ENCODE measurements at places on chromosomes 11 and 22.

- DNase-seq: no peak
These were observed 75.8 kb downstream of the NAT10 start for GRCh38 chr11:34181251-34181650.

DNA sequence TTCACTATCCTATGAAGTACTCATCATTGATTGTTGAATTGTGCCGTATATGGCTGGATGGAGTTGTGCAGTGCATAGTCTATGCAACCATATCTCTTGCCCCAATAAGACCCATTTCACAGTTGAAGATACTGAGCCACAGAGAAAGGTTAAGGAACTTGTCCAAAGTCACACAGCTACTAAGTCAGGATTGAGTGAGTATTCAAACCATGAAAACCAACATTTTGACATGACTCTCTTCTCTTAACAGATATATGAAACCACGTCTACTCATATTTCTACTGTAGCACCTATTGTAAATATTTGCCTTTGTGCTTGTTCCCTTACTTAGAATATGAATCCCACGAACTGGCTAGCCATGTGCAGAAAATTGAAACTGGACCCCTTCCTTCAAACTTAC is 58.1 kb downstream of the MAML2 start:
- no peak for DNase-seq

DNA sequence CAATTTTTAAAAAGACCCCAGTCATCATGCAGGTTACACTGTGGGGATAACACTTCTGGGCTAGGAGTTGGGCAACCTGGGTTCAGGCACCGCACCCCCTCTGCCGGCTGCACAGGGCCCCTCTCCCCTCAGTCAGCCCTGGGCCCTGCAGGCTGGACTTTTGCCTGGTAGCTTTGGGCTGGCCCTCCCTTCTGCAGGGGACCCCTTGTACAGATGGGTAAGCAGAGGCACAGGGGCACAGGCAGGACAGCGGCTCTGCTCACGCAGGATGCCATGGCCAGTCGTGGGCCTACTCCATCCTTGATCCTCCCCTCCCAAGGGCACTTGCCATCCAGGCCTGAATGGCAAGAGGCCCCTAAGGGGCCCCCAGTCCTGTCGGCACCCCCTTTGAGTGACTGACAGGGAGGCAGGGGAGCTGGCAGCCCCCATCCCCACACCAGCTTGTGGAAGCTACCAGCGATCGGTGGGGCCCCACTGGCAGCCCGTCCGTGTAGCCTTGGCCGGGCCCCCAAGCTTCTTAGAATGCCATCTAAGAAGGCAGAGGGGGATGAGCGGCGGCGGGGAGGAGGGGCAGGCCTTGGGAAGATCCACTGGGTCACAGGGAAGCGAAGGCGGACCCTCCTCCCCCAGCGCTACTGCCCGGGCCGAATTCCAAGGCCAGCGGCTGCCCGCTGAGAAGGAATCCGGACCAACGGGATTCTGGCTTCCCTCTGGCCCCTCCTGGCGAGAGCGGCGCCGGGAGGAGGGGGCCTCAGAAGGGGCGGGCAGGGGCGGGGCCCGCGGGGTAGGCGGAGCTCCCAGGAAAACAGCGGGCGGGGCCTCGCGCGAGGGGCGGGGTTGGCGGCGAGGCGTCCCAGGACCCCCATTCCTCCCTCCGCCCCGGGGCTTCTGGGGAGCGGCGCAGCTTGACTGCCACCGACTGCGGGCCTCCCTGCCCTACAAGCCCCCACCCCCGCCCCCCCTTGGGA is 6.8 kb upstream of the CHKA start:
- DNase-seq: peak; percentile 76

DNA sequence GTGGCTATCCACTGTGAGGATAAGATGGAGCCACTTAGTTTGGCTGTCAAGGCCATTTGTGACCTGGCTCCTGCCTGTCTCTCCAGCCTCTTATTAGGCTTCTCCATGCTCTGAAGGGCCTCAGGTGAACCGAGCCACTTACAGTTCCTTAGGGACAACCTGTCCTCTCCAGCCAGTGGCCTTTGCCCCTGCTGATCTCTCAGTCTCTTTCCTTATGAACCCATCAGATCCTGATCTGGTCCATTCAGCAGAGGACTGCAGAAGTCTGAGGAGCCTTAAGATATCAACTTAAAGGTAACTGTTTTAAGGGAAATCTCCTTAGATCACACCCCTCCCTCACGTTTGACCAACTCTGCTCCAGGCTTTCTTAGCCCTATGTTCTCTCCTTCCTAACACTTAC is 2.4 kb downstream of the DUSP18 start:
- no peak for DNase-seq

- peak; percentile 66 for DNase-seq
These were observed 320 bp upstream of the PHLDA2 start for GRCh38 chr11:2929531-2929949.

DNA sequence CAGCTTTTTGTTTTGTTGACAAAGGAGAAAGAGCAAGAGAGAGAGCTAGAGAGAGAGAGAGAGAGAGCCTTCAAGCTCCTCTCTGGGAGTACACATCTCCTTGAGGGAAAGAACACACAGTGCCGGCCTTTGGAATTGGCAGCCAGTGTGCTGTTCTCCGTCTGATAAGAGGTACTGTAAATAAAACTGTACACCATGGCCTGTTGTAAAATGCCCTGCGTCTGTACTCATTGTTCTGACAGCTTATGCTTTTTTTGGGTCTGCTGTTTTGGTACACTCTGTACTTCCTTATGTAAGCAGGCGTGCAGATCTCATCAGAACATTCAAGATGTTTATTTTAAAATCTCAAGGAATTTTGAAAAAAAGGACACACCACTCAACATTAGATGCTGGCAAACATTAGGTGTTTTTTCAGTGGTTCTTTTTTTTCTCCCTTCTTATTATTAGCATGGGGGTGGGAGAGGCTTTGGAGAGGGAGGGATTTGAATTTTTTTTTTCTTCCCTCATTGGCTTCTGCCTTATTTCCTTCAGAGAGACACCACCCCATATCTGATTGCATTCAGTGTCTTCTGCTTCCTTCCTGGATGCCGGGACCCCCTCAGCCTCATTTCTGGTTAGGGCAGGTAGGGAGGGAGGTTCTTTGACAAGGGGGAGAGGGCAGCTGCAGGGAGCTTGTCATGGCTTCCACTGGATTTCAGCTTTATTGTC is 116.8 kb upstream of the NNMT start:
- DNase-seq: peak; percentile 100

DNA sequence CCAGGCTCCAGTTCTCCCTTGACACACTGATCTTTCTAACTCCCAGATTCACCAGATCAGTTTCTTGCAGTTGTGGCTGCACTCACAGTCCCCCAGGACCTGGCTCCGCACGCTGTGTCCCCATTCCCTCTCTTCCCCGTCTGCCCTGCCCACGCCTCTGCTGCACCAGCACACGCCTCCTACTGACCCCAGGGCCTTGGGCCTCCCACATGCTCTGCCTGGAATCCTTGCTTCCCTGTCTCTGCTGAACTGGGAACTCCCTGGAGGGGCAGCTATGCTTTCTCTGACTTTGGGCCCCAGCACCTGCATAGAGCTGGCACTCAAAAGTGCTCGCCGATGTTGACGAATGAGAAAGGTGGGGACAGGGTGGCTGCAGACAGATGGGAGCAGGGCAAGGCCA is 68.9 kb downstream of the MYO7A start:
- no peak for DNase-seq

DNA sequence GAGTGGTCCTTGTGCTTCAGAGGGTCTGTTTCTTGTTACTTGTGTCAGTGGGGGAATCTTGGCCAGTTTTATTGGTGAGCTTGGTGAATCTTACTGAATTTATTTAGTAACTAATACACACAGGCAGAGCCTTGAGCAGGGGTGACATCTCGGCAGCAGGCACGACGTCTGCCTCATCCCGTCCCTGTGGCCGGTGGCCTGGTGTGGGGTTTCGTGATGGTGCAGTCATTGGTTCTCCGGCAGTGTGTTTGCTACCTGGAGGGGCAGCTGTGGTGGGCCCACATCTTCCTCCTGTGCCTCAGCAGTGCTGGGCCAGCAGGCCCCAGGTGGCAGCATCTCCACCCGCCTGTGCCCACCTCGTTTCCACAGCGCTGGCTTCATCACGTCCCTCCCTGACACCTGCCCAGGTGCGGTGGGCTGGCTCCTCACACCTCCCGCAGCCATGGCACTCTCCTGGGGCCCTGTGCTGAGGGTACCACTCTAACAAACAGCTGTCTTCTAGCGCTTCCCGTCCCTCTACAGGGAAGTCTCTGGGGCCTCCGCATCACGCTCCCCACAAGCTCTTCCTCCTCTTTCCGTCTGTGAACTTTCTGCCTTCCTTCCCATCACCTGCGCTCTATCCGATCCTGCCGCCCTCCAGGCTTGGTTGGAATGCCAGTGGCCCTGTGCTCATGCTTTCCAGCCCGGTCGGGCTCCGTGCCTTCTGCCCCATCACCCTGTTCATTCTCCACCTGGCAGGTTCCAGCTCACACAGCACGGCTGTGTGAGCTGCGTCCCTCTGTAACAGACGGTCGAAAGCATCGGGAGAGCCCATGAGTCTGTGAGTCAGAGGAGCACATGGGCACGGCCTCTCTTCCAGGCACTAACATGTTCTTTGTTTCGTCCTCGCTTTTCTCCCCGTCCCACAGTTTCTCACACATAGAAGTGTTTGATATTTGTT is 203.4 kb downstream of the TBC1D22A start:
- DNase-seq: no peak

GRCh38 chr11:11976481-11977127 is 31.8 kb downstream of the DKK3 start:
- DNase-seq: no peak

DNA sequence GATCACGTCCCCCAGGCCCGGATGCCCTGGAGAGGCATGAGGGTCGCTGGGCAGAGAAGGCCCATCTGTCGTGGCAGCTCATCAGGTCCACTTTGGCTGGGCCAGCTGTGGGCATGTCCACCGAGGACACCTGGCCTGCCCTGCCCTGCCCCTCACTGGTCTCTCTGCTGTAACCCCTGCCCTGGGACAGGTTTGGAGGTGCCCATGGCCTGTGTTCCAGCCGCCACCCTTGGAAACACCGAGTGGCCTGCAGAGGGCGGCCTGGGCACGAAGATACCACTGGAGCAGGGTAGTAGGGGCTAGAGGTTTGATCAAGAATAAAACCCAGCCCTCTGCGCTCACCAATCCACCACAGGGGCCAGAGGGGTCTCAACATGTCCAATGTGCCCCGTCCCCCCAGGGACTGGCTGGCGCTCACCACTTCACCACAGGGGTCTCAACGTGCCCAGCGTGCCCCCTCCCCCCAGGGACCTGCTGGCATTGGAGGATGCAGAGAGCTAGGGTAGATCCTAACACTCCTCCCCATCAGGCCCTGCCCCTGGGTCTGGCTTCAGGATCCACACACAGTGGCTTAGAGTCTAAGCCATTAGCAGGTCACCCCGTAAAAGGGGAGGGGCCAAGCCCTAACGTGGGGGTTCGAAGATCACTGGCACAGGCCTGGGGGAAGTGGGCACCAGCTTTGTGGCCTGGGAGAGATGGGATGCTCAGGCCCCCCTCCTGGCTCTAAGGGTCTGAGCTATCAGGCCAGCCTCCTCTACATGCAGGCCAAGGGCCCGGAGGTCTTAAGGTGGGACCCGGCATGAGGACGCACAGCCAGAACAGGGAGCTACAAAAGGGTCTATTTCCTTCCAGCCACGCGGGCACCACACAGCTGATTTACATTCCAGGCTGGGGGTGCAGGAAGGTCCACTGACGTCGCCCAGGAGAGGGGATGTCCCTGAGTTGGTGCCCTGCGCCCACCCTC is 1.3 kb upstream of the HDAC10 start:
- peak; percentile 66 for DNase-seq

DNA sequence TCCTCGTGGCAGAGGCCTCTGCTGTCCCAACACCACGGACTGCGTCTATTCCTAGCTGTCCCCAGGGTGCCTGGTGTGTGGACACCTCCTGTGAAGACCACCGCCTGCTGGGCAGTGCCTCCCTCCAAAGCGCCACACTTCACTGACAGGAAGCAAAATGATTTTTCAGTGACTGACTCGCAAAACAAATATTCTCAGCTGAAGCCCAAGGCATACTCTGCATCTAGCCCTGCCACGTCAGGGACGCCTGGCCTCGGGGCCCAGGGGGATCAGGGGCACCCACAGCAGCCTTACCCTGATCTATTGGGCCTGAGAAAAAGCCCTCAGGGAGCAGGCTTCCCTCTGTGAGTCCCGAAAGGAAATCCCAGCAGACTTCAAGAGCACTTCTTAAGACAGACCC is 2.2 kb downstream of the BRD1 start:
- DNase-seq: peak; percentile 25

GRCh38 chr11:109306322-109306721 is 115.7 kb upstream of the C11orf87 start:
- DNase-seq: peak; percentile 8
